ENCODE measurements at places on chromosomes 7 and 10. TPM values are rescaled to one million over a fixed set of nuclear protein-coding genes. Genes with fewer than 3 reads are reported as not detected.

- DNase-seq, result no peak
These were observed 37.8 kb downstream of the DIP2C start for GRCh38 chr10:651692-652091.

GRCh38 chr7:37546677-37547076, 98.0 kb upstream of the ELMO1 start:
- peak; percentile 39 for DNase-seq

The APBB1IP gene
- total RNA-seq, result not detected

DNA sequence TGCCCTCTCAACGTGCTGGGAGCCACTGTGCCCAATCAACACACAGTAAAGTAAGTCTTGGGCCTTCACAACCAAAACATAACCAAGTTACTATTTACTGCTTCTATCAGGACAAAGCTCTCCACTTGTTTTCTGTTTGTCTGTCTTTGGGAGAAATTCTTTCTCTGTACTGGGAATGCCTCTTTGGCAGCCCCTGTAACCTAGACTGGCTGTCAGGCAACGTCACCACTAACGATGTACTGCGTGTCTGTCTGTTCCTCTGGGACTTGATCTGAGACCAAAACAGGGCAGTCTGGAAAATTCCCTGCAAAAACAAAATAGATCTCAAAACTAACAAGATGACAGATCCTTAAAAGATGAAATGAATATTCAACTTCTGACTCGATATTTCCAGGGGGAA, 113.0 kb downstream of the SMURF1 start:
- DNase-seq, result no peak

DNA sequence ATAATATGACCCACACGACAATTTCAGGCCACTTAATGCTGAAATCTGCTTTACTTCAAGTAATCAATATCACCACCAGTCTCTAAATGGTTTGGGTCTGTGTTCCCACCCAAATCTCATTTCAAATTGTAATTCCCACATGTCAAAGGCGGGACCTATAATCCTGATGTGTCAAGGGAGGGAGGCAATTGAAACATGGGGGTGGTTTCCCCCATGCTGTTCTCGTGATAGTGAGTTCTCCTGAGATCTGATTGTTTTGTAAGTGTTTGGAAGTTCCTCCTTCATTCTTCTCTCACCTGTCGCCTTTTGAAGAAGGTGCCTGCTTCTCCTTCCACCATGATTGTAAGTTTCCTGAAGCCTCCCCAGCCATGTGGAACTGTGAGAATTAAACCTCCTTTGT, 178.4 kb downstream of the CRPPA start:
- DNase-seq, result no peak

DNA sequence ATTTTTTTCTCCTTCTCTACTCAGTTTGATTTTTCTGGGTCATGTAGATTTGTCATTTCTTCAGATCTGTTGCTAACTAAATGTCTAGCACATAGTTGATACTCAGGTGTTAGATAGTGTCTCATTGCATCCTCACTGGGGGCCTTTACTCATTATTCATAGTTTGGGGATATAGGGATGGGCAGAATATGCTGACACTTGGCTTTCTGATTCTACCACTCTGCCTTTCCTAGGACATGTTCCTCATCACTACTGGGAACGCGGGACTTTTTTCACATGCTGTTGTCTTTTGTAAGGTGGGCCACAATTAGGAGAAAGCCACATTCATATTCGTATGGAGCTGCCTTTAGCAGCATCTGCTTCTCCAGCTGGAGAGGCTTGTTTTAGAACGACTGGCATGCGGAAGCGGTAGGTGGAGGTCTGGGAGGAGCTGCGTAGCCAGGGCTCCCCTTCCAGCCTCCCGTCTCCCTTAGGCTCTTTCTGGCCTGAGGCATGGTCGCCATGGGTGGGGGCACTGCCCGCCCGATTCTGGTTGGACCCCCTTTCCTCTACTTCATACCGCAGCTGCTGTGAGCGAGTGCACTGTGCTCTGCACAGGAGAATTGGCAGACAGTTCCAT, 78.8 kb downstream of the SND1 start:
- no peak for DNase-seq

DNA sequence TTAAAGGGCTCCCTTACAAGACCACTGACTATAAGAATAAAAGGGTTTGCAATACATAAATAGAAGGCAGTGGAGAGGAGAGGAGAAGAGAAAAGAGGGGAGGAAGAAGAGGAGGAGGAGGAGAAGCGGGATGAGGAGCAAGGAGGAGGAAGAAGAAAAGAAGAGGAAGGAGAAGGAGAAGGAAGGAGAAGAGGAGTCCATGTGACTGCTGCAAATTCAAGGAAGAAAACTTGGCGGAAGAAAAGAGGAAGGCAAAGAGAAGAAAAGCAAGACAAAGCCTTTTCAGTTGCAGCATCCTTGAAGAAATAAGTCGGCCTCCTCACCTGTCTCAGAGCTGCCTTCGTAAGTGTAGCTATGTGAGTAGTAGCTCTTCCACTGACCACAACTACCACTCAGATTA, 22.6 kb downstream of the ASAH2 start:
- no peak for DNase-seq

- no peak for DNase-seq
These were observed 11.5 kb downstream of the CISD1 start for GRCh38 chr10:58280477-58280876.

The TLX1 gene
- not detected for total RNA-seq

DNA sequence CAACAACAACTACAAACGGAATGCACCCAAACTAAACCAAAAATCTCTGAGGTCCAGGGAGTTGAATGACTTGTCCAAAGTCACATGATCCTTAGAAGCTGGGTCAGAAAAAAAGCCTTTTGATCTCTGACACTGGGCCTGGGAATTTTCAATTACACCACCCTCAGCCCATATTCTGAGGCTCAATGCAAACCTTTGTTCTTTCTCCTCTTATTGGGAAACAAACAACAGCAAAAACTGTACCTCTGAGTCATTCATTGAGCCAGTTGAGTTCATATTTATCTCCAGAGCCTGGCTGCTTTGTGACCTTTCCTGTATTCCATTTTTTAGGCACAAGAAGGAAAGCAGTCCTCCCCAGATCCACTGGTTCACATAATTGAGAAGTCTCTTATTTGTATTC, 51.2 kb upstream of the SORCS1 start:
- DNase-seq, result no peak

DNA sequence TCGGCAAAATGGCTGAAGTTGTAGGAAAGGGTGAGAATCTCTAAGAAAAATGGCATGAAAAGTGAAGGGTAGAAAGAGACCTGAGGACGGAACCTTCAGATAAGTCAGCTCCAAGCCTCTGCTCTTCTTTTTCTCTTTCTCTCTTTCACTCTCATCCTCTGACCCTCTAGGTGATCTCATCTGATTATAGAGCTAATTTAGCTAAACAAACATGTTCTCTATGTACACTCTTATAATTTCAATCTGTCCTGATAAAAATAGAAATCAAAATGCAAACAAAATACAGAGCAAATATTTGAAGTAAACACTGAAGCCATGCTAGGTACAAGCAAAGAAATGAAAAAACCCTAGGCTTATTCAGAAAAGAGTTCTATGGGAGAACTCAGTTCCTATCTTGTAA, 14.4 kb upstream of the CUBN start:
- no peak for DNase-seq

- DNase-seq, result no peak
These were observed 299.9 kb upstream of the ZMIZ1 start for GRCh38 chr10:78768876-78769275.

DNA sequence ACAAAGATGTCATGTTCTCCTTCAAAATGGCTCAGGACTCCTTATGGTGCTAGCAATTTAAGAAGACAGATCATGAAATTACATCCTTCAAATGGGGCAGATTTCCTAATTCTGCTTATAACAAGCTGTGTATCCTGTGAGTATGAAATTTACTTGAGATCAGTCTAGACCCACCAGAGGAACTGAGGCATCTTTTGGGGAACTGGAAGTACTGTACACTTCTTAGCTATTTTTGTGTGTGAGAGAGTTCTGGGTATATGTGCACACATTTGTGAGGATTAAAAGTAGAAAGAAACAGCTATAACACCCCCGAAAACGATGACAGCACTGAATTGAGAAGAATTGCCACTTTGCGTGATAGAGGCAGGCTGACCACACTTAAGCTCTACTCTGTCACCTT, 187.0 kb upstream of the CCDC6 start:
- DNase-seq, result no peak

DNA sequence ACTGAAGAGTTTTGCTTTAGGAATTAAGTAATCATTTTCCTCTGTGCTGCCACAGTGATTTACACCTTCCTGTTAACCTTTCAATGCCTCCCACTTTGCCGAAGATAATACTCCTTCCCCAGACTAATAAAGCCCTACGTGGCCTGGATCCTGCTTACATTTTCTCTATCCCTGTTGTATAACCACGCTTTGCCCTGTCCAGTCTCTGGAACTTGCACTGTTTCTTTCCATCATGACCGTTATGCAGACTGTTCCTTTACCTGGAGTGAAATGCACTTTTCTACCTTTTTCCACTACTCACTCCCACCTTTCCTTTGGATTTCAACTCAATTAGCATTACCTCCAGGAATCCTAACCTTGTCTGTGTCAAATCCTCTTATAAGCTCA, 154.4 kb downstream of the PRKG1 start:
- DNase-seq, result no peak

The ASAH2B gene
- total RNA-seq, result 4.5 TPM

The BEND7 gene
- 8.0 TPM for total RNA-seq

GRCh38 chr7:13041368-13041988, 354.0 kb downstream of the ARL4A start:
- no peak for DNase-seq

The PLAU gene
- total RNA-seq, result 159 TPM

DNA sequence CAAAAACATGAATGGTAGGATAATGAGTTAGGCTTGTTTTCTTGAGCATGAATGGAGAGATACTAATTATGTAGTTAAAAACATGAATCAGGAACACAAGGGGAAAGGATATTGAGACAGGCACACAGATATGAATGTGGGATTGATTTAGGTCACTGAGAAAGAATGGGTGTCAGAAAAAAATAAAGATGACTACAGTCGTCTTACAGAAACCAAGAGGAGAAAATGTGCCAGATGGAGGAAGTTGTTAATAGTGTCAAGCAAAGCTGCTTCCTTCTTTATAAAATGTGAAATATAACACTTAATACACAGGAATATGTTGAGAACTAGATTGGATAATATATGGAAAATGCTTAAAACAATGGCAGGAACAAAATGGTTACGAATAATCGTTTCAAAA, 173.3 kb upstream of the BET1 start:
- no peak for DNase-seq

GRCh38 chr7:130758429-130759056, 24.5 kb upstream of the KLF14 start:
- DNase-seq, result peak; percentile 57

Data from Daoy (cell line).